CD8-positive, alpha-beta memory T cell (primary cell): ENCODE measurements at places on chromosomes 3 and 15.

GRCh38 chr15:98668566-98669308 lies 20.4 kb downstream of the IGF1R start:
- DNase-seq: no peak

GRCh38 chr3:71244826-71245488 lies 338.6 kb downstream of the FOXP1 start:
- no peak for DNase-seq

- DNase-seq: no peak
Measured at GRCh38 chr3:15316998-15317435, 15.4 kb downstream of the SH3BP5 start.

DNA sequence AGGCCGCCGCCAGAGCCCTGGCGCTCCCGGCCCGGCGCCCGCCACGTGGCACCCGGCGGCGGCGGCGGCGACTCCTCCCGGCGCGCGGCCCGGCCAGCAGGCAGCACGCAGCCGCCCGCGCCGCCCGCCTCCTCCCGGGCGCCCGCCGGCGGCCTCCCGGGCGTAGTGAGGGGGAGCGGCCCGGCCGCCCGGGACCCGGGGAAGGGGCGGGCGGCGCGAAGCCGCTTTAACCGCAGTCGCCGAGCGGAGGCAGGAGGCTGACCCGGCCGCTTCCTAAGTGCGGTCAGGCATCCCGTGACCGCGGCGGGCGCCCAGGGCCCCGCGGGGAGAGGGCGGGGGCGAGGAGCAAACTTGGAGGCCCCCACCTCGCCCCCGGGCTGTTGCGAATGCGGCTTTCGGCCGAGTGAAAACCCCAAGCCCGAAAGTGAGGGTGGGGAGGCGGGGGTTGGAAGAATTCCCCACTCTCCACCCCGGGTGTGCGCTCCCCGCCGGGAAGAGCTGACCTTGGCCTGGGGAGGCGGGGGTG lies 1.7 kb upstream of the HES1 start:
- DNase-seq: peak; percentile 39

DNA sequence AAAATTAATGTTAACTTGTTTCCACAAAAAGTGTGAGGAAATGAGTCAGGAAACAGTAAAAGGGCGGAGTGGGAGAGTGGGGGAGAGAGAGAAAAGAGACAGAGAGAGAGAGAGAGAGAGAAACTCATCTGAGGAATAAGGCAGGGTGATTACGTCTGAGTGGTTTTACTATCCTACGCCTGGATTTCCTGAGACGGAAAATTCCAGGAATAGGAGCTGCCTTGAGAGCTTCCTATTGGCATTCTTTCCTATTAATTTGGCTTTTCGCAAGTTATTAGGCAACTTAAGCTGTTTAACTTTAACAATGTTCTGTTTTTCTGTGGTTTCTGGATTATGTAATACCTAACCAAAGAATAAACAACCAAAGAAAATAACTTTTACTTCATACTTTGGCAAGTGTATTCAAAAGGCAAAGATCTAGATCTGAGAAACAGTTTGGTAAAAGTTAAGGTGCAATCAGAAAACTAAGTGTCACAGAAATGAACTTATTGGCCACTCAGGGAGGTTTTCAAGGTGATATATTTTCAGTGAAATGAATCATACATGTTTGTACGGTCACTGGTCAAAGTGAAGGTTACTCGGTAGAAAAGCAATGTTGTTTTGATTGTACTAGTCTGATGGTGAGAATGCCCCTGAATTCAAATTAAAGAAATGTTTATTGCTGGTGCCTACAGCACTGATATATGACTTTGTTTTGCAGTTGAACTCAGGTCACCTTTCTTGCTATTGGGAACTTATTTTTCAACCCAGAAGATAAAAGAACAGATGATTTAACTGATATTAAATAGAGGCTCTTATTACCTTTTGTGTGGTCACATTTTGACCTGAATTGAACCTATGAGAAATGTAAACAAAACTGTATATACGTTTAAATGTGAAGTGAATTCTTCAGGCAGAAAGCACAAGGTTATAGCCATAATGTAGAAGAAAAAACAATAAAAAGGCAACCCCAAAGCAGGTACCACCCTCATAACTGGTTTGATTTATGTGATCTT lies 39.9 kb upstream of the TNFSF10 start:
- DNase-seq: no peak

GRCh38 chr15:60221356-60221755 lies 176.4 kb downstream of the ANXA2 start:
- no peak for DNase-seq

DNA sequence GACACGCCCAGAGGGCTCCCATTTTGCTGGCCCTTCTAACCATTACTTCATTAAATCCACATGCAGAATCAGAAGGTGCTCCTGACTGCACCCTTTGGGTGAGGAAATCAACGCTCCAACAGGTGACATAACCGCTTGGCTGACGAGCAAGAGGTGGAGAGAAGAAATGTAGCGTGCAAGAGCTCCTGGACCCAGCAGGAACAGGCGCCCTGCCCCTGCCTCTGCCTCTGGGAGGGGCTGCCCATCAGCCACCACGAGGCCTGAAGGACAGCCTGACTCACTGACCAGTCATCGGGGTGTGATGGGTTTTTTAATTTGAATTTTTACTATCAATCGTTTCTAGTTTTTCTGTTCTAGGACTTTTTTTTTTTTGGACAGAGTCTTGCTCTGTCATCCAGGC lies 218.2 kb downstream of the ADAMTS17 start:
- no peak for DNase-seq

DNA sequence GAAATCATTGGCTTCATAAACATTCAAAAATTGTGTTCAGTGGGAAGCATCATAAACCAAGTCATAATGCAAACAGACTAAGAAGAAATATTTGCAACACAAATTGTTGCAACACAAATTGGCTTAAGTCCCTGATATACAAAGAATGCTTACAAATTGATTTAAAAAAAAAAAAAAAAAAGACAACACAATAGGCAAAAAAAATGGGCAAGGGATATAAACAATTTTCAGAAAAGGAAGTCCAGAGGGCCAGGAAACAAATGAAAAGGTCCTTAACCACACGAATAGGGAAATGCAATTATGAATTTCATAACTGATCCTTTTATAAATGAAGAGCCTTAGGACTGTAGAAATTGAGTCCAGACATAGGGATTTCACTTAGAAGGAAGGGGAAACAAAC lies 98.9 kb downstream of the LRRK1 start:
- no peak for DNase-seq

- no peak for DNase-seq
Measured at GRCh38 chr3:67898916-67899315, 244.5 kb upstream of the SUCLG2 start.

GRCh38 chr15:63491979-63492378 lies 12.4 kb upstream of the USP3 start:
- no peak for DNase-seq

- peak; percentile 72 for DNase-seq
Measured at GRCh38 chr3:101827211-101828174, 21.8 kb upstream of the NFKBIZ start.

- DNase-seq: no peak
Measured at GRCh38 chr15:59833366-59833765, 144.2 kb upstream of the BNIP2 start.

- no peak for DNase-seq
Measured at GRCh38 chr3:113339616-113340244, 101.6 kb downstream of the CFAP44 start.

- no peak for DNase-seq
Measured at GRCh38 chr3:169479314-169479939, 184.1 kb downstream of the MECOM start.

DNA sequence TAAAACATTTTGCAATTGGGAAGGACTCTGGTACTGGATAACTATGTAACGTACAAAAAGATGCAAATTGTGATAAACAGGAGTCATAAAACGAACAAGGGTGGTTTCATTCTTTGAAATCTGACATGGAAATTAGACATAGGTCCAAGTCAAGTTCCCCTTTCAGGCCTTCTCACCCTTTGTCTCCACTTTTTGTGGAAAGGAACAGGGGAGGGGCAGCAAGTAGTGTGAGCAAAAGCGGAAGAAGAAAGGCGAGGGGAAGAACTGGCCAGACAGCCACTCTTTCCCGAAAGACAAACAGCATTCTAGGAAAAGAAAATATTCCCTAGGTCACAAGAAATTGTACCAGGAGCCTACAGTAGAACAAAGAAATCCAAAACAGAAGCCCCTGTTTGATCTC lies 52.6 kb downstream of the MCF2L2 start:
- no peak for DNase-seq

- no peak for DNase-seq
Measured at GRCh38 chr3:50210510-50211367, 5.7 kb downstream of the SLC38A3 start.

DNA sequence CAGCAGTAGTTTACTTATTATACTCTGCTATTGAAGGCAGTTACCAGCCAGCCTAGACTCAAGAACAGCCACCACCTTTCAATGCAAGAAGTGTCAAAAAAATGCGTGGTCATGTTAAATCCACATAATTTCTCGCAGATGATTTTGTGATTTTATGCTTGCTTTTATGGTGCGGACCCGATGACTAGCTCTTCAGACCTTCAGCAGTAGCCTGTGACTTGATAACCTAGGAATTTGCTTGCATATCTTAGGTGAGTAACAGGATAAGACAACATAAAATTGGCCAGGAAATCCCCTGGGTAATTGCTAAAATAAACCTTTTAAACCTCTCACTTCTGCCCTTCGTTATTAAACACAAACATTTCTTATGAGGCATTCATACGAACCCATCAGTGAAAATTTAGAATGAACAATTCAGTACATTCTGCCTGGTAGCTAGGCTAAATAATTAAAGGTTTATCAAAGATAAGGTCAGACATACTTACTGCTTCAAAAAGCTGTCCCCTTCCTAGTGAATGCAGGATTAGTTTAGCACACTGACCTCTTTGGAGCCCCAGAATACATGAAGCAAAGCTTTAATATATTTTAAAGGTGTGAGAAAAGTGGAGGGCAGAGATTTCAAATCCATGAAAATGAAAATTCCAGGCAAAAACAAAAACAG lies 798.8 kb downstream of the OTOL1 start:
- DNase-seq: no peak

- no peak for DNase-seq
Measured at GRCh38 chr3:171649267-171649666, 161.0 kb downstream of the PLD1 start.

DNA sequence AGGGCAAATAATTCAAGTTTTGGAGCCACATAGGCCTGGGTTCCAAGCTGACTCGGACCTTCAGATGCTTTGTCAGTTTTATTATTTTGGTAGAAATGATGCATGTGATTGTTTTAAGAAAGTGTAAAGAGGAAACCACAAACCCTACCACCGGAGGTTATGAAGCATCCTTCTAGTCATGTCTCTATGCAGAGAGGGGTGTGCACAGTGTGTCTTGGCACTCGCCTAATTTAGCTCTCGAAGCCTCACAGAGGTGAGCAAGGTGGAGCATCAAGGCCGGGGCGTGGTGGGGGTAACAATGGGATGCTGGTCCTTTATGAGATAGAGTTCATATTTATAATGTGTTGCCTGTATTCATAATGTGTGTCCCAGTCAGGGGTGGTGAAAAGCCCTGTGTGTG lies 63.7 kb upstream of the SMAD6 start:
- no peak for DNase-seq

DNA sequence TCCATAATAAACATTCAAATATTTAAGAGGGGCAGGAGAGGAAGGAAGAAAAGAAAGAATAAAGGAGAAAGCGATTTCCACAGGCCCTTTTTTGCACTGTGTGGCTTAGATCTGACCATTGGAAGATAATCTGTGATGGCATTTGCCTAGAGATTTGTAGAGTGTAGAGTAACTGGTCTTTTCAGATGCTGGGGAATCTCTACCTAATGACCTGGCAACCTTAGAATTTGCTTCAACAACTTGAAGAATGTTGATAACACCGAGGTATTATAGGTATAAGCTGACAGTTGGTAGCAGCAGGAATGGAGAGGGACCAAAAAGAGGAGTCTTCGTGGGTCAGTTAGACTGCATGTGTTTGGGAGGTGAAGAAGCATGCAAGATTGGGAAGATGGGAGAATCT lies 20.9 kb upstream of the AVEN start:
- DNase-seq: no peak

DNA sequence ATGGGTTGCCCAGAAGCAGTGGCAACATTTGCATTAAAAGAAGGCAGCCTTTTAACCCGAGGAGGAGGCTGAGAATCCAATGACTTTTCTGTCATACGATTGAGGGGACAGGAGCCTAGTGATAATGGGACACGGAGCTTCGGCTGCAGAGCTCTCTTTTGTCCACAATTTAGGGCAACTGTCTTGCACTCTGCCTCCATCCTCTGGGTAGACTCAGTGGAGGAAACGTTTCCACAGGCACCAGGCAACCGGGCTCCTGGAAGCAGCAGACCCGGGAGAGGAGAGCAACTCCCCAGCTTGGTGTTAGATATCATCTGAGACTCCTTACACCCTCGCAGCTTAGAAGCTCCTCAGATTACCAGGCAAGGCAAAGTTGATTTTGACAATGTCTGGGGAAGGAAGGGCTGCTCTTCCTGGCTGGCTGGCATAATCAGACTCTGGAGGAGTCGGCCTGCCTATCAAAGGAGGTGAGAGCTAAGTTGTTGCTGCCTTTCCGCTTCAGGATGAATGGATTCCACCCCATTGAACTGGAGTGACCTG lies 43.5 kb upstream of the RNU6-1 start:
- no peak for DNase-seq

GRCh38 chr15:83723216-83723615 lies 69.3 kb downstream of the ADAMTSL3 start:
- no peak for DNase-seq

- no peak for DNase-seq
Measured at GRCh38 chr15:76936671-76937070, 5.1 kb downstream of the RCN2 start.

DNA sequence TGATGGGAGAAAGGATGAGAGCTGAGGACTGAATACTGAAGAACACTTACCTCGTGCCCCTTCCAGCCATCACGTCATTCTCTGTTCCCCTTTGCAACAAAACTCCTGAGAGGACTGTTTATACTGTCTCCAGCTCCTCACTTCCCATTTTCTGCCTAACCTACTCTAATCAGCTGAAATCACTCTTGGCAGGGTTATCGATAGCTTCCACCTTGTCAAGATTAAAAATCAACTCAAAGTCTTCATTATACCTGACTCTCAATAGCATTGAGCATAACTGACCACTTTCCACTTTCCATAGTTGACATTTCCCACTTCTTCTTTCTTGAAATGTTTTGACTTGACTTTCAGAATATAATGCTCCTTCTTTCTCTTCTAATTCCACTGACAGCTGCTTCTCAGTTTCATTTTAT lies 4.3 kb downstream of the BTBD1 start:
- DNase-seq: no peak

GRCh38 chr3:27511724-27512422 lies 27.7 kb upstream of the SLC4A7 start:
- DNase-seq: no peak

GRCh38 chr3:165513715-165514701 lies 317.8 kb upstream of the SLITRK3 start:
- DNase-seq: no peak

DNA sequence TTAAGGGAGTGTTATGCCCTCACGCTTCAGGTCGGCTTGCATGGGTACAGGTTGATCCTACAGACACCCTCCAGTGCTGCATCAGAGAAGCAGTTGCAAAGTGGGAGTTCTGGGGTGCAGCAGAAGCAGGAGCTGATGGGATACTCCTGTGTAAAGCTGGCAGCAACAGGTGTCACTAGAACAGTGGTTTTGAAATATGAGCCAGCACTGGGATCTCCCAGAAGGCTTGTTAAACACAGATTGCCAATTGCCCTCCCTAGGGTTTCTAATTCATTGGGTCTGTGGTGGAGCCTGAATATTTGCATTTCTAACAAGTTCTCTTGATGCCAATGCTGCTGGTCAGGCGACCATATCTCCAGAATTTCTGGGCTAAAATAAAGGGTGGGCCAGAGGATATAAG lies 350.4 kb downstream of the CLSTN2 start:
- DNase-seq: no peak
